ENCODE measurements at places on chromosomes 4 and X. TPM values are rescaled to one million over a fixed set of nuclear protein-coding genes. Genes with fewer than 3 reads are reported as not detected.

Gene GK2
- total RNA-seq: not detected

Gene EFNB1
- total RNA-seq: 94.4 TPM

Gene DCAF8L2
- not detected for total RNA-seq

Gene NPY2R
- 0.23 TPM for total RNA-seq

Gene MAGEA11
- total RNA-seq: not detected

Gene STARD8
- 32.3 TPM for total RNA-seq

Gene GPC3
- total RNA-seq: 823 TPM

Gene FAM184B
- total RNA-seq: 1.6 TPM

Gene SLC16A2
- total RNA-seq: 17.9 TPM

Gene ZNF41
- total RNA-seq: 7.6 TPM

Gene SSX2
- total RNA-seq: not detected

Gene PWWP3B
- 6.9 TPM for total RNA-seq

Gene PDE6B
- total RNA-seq: 29.0 TPM

Gene CASK
- total RNA-seq: 40.8 TPM

Gene FRAS1
- total RNA-seq: 125 TPM

Gene PPM1K
- total RNA-seq: 57.1 TPM

Gene SPANXN1
- not detected for total RNA-seq

Gene SSX5
- not detected for total RNA-seq

Gene RGN
- total RNA-seq: 30.4 TPM

Gene CTAG2
- total RNA-seq: not detected

Gene FGFBP1
- total RNA-seq: 0.12 TPM

Gene RHOXF2
- not detected for total RNA-seq

Gene LRAT
- total RNA-seq: 0.58 TPM

Gene FGFR3
- total RNA-seq: 97.0 TPM

Gene FMR1NB
- not detected for total RNA-seq

Gene KCTD8
- total RNA-seq: 3.4 TPM

Gene APBB2
- total RNA-seq: 95.2 TPM

Gene TLR1
- 7.6 TPM for total RNA-seq

Gene HTN1
- not detected for total RNA-seq

Gene HPGD
- total RNA-seq: 39.8 TPM

Gene DRD5
- total RNA-seq: 1.2 TPM

Gene ETDA
- not detected for total RNA-seq

Gene INPP4B
- total RNA-seq: 22.8 TPM

Gene PDE5A
- total RNA-seq: 70.8 TPM

Gene TMEM156
- 4.0 TPM for total RNA-seq

Gene SCML1
- total RNA-seq: 17.3 TPM

Gene CTAG1A
- not detected for total RNA-seq

Gene COL4A6
- 14.2 TPM for total RNA-seq

Gene RAB41
- not detected for total RNA-seq

Gene ZNF275
- 18.1 TPM for total RNA-seq

Gene SPANXN4
- not detected for total RNA-seq

Gene TACR3
- total RNA-seq: 1.6 TPM

Gene OTUD6A
- not detected for total RNA-seq

Gene PHKA1
- 6.4 TPM for total RNA-seq

Gene P2RY4
- 0.35 TPM for total RNA-seq

Gene NPY1R
- 26.4 TPM for total RNA-seq

Gene IL2RG
- 3.2 TPM for total RNA-seq

Gene NEUROG2
- total RNA-seq: not detected

Gene BEX1
- total RNA-seq: 14.8 TPM

Gene TMEM35A
- total RNA-seq: 4.0 TPM

Gene VSIG1
- 0.64 TPM for total RNA-seq

Gene PDLIM3
- 82.4 TPM for total RNA-seq

Gene FREM3
- 0.12 TPM for total RNA-seq

Gene F11
- total RNA-seq: 2.5 TPM

Gene TAF7L
- total RNA-seq: 0.18 TPM

Gene ITGB1BP2
- 16.9 TPM for total RNA-seq

Gene ARSJ
- total RNA-seq: 10.0 TPM

Gene SYP
- total RNA-seq: 2.3 TPM

Gene BANK1
- total RNA-seq: 1.9 TPM

Data from metanephros (tissue), 2 donors.